ENCODE measurements at places on chromosomes 13 and 19.

DNA sequence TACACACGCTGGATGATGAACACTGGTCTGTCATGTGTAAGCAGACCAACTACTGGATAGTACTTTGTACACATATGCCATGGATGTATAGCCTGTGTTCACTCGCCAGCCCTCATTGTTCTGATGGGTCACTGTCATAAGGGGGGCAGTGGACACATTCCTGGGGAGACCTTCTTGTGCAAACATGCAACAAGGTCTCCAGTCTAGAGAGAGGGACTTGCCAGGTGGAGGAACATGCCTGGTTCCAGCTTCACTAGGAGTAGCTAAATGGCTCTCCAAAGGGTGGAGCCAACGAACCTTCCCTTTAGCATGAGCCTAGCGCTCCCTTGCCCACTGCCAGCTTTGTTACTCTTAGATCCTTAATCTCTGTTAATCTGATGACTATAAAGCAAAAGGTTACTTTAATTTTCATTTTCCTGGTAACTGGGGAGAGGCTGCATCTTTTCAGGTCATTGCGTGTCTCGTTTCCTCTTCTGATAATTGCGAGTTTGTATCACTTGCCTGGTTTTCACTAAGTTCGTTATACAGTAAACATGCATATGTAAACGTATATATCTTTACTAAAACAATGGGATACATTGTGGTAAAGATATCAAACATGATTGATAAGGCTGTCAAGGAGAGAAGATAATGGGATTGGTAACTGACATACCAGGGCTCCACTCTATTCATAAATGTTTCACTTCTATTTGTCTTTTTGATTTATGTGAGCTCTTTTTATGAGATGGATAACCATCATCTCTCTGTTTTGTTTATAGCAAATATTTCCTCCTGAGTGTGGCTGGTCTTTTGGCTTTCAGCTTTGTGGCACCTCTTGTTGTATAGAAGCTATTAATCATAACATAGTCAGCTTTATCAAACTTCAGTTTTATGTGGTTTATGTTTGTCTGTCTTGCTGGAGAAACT lies 235.2 kb upstream of the SGCG start:
- DNase-seq, result no peak

DNA sequence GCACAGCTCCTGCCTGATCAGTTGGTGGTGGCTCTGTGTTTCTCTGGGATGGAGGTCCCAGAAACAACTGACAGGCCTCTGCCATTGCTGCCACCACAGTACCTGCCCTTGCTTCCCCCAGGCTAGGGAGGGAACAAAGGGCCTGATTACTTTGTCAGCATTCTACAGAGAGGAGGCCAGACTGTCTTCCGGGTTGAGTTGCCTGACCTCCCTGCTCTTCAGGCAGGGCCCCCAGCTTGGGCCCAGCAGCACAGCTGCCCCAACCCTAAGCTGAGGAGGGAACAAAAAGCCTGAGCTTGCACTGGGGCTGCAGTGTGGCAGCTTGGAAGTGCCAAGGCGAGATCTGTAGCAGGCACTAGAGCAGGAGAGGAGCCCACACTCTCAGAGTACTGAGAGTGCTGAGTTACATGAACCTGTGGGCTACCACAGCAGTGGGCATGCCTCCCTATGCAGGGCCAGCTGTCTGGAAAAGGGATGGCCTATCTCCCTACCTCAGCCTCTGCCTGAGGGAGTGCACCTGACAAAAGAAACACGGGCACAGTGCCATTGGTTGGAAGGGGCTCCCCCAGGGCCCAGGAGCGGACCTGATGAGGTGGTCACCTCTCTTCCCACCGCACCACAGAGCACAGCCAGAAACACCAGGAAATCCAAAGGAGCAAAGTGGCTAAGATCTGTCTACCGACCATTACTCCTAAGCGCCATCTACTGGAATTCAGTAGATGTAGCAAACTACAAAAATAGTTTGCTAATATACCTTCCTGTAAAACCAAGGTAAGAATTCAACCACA lies 24.4 kb downstream of the SLC25A15 start:
- peak; percentile 35 for DNase-seq

DNA sequence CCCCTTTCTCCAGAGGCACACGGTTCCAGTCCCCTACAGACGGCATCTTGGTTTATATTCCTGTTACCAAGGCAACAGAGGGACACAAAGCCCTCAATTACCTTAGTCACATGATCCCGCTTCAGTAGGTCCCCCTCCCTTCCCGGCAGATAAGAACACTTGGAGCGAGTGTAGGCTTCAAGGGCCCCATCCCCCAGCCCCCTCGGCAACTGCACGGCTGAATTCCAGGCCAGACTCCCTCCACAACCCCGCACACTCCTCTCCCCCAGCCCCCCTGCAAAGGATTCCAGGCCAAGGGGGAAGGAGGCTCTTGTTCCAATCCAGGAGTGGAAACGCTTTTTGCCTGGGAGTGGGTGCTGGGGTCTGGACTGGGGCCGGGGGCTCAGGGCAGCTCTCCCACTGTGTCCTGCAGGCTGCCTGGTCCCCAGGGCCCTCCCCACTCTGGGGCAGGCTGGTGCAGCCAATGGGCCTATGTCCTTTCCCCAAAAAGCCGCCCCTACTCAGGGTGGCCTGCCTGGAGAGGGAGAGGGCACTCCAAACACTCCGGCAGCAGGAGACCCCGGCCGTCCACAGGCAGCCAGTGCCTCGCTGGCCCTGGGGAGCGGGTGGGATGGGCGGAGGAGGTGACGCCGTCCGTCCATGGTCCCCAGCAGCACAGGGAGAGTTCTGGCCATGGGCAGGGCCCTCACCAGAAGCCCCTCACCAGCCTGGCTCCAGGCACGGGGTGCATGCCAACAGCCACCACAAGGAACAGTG lies 62.6 kb downstream of the MLLT1 start:
- DNase-seq, result peak; percentile 93

DNA sequence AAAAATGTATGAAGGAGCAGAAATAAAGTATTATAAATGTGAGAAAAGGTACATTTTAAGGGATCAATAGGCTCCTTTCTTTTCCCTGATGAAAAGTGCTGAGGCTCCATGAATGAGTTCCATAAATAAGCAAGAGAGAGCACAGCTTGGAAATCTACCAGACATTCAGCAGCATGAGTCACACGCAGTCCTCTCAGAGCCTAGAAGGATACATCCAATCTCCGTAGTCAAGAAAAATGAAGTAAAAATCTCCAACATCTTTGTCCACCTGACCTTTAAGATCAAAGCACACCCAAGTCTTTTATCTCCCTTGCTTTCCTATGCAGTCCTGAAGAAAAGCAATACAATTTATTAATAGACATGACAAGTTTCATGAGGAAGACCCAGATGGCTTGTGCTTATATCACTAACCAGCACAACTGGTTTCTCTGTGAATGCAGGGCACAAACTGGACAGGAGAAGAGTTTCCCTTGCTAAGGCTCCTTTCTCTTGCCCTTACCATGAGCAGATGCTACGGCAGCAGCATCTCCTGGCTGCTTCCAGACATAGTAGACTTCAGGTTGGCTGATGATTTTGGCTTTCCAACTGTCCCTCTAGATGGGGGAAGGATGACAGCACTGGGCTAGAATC lies 730.8 kb downstream of the EFNB2 start:
- no peak for DNase-seq

DNA sequence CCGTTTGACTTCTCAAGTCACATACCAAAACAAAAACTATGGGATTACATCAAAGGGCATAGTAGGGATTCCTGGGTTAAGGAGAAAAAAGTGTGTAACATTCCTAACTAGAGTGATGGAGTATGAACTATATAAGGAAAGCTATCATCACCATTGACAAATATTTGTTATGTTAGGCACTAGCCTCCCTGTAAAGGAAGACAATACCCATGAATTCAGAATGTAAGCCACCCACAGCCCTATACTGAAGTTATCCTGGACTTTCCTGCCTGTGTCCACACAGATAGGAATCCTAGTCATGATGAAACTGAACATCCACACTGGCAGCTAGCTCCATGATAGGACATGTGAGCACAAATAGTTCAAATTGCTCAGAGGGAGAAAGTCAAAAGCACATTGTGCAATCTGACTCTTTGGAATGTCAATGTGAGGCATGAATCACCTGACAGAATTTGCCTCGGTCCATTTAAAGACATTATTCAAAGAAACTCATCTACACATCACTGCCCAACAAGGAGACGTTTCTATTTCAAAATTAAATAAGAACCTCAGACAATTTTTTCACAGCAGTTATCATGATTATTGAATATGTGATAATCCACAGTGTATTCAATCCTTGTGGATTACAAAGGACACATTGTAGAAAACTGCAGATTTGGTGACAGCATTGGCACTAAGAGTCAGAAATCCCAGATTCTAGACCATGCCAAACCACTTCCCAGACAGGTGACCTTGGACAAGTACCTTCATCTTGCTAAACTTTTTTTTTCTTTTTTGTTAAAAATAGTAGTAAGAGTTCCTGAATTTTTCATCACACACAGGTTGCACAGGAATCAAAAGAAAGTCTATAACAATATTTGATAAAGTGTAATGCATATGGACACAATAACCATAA lies 529.3 kb downstream of the IRS2 start:
- peak; percentile 80 for DNase-seq

GRCh38 chr13:100823448-100823847 lies 148.9 kb upstream of the TMTC4 start:
- no peak for DNase-seq

GRCh38 chr13:35349052-35349451 lies 127.4 kb downstream of the MAB21L1 start:
- DNase-seq, result no peak

DNA sequence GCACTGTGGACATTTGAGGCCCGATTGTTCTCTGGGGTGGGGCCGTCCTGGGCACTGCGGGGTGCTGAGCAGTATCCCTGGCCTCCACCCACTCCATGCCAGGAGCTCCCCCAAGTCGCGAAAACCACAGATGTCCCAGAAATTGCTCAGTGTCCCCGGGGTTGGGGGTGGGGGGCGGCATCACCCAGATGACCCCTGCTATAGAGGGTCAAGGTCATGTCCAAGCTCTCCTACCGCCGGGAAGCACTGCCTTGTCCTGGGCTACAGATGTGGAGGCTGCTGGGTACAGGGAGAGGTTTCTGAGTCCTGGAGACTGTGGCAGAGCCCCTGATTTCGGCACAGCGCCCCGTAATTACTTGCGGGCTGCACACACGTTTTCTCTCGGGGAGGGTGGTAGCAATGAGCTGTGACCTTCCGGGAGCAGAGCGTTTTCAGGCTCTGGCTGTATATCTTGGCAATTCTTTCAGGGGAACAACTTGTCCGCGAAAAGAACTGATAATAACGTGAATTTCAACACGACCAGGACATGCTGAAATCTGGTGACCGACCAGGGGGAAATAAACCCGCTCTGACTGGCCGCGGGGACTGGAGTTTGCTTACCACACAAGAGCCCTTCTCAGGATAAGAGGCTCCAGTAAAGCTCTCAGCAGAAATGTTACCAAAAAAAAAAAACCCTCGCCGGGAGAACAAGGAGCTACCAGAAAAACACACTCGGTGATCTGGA lies 68.1 kb downstream of the GNG7 start:
- DNase-seq, result peak; percentile 44

GRCh38 chr13:44257796-44258195 lies 115.8 kb upstream of the SERP2 start:
- no peak for DNase-seq

DNA sequence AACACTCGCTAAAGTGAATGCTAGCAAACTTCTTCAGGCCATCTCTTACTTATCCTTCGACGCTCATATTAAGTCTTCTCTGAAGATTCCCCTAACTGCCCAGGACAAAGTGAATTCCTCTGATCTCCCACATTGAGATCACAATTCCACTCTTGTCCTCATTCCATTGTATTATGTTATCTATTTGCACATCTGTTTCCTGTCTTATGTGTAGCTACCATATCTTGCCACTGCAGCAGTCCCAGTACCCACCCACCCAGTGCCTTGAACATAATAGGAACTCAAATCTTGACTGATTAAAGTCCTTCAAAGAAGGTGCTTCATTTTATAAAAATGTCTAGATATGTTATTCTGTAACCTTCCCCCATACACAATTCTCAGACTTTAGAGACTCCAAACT lies 702.3 kb downstream of the DIAPH3 start:
- no peak for DNase-seq

DNA sequence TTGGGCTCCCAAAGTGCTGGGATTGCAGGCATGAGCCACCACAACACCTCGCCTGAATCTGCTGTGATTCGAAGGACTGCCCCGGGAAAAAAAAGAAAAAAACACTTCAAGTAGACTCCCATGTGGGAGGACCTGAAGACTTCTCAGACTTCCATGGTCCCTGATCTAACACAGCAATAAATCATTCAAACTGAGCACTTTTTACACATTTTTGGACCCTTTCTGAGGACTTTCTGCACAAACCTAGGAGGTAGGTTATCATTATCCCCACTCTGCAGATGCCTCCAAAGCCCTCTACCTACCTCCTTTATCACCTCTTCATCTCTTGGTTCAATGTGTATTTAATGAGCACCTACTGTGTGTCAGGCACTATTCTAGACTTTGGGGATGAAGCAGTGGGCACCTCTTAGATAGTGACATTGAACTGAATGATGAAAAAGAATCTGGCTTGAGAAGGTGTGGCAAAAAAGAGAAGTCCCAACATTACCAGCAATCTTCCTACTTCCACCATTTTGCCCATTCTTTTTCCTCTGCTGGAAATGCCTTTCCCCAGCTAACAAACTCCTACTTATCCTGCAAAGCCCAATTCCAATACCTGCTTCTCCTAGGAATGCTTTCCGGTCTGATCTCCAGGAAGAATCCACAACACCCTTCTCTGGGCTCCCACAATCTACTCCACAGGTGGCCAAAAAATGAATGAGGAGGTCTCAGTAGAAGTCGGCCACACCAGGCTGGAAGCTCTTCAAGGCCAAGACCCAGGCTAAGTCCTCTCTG lies 1.6 kb upstream of the CLPP start:
- no peak for DNase-seq

DNA sequence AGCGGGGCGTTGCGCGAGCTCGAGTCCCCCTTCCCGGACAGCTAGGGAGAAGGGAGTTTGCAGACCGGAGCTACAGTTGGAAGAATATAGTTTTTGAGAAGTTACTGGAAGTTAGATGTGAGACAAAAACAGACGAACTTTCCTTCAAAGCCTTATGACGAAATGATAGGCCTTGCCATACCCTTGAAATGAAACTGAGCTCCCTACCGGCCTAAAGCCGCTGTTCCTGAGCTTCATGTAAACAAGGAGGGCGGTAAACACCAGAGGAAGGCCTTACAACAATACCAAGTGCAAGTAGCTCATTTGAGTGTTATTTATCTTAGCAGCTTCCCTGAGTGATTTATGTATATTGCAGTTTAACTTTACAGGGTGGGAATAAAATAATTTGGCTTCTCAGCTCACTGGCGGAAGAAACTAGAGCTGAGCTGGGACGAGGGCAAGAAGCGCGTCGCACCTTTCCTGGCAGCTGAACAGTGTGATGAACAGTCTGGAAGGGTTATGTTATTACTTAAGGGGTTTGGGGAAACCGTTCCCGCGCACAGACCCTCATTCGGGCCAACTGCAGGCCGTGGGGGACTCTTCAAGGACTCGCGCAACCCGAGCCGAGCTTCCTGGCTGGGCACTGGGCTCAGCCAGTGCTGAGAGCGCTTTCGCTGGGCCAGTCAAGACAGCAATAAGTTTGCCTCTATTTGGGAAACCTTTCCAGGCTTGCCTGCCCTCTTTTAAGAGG lies 111.2 kb downstream of the KCNRG start:
- peak; percentile 56 for DNase-seq

- DNase-seq, result no peak
Measured at GRCh38 chr13:93689333-93689732, 462.7 kb downstream of the GPC6 start.

All from hepatocyte (in vitro differentiated cells).